ENCODE measurements at places on chromosomes 2 and 18.

DNA sequence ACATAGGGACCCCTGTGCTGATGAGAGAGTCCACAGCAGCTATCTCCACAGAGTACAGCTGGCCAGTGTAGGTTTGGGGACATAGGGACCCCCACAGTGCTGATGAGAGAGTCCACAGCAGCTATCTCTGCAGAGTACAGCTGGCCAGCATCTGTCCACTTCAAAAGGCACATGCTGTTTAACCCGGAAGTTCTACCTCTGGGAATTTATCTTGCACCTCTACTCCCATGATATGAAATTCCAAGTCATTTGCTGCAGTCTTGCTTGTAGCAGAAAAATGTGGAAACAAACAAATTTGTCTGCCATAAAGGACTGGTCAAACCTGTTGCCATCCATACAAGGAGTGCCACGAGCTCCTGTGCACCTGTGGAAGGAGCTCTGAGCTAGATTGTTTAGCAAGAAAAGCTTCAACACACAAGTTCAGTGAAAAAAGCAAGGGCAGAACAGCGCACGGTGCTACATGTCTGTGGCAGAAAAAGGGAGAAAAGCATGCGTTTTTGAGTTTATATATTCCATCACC, 33.1 kb downstream of the LRRFIP1 start:
- no peak for DNase-seq

GRCh38 chr18:46333431-46334135, 229.4 kb downstream of the HAUS1 start:
- DNase-seq = no peak

GRCh38 chr2:216205486-216205885, 96.3 kb downstream of the XRCC5 start:
- no peak for DNase-seq

DNA sequence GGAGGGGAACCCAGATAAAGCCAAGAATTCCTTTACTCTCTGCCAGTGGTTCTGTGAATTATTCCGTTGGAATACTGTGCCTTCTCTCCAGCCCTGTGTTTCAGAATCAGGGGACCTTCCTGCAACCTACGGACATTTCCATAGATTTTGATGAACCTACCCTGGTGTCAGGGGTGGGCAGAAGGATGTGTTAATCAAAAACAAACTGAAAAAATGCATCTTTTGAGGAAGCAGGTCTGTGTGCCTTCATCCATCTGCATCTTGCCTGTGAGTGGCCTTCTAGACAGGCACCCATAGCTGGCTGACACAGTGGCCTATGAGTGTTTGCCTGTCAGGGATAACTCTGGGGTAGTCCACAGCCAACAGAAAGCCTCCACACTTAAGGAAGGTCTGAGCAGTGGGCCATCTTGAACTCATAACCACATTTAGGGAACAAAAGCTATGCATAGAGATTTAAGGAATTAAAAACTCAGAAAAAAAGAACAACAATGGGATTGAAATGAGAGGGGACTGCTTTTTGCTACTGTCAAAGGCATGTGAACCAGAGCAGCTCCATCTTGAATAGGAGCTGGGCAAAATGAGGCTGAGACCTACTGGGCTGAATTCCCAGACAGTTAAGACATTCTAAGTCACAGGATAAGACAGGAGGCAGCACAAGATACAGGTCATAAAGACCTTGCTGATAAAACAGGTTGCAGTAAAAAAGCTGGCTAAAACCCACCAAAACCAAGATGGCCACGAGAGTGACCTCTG, 45.9 kb upstream of the ITGA6 start:
- no peak for DNase-seq

- DNase-seq = no peak
Measured at GRCh38 chr2:192146069-192147015, 48.4 kb downstream of the TMEFF2 start.

- no peak for DNase-seq
Measured at GRCh38 chr2:95350774-95351597, 51.5 kb upstream of the FAHD2A start.

DNA sequence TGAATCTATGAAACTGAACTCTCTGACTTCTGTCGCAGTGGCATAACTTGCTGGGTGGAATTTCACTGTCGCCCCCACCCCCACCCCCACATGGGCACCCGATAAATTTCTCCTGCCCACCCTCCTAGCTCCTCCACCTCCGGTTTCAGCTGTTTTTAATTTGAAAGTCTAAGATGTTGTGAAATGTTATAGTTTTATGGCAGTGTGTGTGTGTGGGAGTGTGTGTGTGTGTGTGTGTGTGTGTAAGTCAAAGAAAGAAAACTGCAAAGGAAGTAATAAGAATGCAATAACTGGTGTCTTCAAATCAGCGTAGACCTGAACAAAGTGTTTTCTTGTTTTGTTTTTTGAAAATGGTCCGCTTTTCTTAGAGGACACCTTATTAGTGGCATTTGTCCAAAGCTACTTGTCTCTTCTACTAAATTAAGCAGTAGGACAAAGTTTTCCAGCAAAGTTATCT, 388 bp downstream of the DTNA start:
- no peak for DNase-seq

- no peak for DNase-seq
Measured at GRCh38 chr18:9825571-9826073, 60.2 kb upstream of the TXNDC2 start.

DNA sequence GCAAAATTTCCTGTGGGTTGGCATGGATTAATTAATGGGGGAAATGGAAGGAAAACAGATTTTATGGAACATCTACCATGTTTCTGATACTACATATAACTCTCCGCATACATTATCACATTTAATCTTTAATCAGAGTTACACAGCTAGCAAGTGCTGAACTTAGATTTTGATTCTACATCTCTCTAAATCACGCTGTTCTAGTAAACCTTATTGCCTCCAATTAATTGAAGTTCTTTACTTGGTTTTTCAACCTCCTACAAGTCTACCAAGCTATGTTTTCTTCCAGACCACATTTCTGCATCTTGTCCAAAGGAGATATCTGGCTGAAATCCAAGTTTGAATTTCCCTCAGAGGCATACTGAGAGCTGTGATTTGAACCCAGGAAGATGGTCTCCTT, 125.8 kb upstream of the GAREM1 start:
- DNase-seq = no peak

- DNase-seq = no peak
Measured at GRCh38 chr2:174729797-174730697, 34.2 kb downstream of the CHRNA1 start.

DNA sequence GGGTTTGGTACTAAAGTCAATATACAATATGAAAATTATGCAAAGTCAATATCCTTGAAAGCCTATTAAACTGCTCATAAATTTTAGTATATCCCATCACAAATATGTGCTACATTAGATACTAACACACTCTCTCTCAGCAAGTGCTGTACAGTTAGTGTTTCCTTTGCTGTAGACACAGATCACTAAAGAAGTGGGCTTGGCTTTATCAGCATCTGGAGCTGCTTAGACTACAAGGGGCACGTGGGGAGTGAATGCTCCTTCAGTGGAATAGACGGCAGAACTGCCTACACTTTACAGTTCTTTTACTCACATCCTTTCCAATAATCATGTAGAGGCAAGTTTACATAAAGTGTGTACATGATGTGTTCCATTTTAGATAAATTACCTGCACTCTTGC, 26.0 kb upstream of the EFEMP1 start:
- no peak for DNase-seq

GRCh38 chr2:146867477-146867986, 977.3 kb upstream of the ACVR2A start:
- no peak for DNase-seq

- no peak for DNase-seq
Measured at GRCh38 chr2:157413326-157414035, 30.4 kb downstream of the CYTIP start.

DNA sequence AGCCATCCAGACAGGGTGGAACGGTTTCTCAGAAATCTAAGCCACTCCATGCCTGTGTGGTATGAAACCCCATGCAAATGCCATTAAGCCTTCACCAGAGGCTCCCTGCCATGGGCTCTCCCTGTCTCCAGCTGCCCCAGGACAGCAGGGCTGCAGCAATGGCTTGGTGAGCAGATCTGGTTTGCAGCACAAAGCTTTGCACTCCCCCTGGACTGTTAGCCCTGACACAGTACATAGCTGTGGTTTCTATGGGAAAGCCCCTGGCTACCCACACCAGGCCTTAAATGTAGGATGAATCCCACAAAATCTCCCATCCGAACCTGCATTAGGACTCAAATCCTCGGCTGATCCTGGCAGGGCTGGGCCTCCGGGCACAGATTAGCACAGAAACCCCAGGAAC, 291.6 kb downstream of the TNS1 start:
- DNase-seq = no peak
